ENCODE measurements at places on chromosomes 5 and 9.

DNA sequence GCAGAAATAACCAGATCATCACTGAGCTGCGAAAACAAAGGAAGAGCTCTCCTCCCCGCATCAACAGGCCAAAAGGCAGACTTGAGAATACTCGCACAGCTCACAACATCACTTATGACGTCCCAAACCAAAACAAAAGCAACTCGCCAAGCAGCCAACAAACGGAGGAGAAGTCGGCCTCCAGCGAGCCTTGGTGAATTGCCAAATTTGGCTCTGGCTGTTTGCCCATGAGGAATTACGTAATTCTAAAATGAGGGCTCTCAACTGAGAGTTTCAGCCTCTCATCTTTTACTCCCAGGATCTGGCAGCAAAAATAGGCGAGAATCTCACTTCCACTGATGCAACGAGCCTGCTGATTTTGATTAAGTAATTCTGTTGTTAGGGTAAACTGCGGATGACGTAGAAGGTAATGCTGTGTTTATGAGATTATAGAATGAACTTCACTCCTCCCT is 51.7 kb upstream of the SEMA6A start:
- peak; percentile 93 for DNase-seq

GRCh38 chr9:136404801-136405136 is 4.8 kb upstream of the SNAPC4 start:
- DNase-seq, result no peak

- DNase-seq, result no peak
Observed at GRCh38 chr5:2142456-2142954, 259.8 kb upstream of the IRX4 start.

GRCh38 chr5:16179511-16179935 is at the start of gene MARCHF11:
Gene MARCHF11, minus strand, starts transcription at chr5:16179791. Its CDS starts 216 bp downstream, at chr5:16179575.
- no peak for DNase-seq

GRCh38 chr5:96733771-96734500 is 71.8 kb downstream of the CAST start:
- DNase-seq, result no peak

DNA sequence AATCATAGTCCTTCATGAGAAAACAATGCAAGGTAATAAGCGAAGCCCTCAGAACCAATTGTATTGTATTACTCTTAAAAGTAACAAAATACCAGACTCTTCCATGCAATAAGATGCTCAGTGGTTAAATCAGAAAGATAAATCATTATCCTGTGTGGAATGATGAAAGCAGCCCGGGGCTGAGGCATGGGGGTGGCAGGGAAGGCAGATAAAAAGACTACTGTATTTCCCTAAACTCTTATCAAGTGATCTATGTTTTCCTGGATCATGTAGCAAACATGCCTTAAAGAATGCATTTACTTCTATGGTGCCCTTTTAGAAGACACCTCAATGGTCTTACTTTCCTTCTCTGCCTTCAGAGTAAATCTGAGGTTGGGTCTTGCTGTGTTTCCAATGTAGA is 105.6 kb upstream of the DAPK1 start:
- no peak for DNase-seq

GRCh38 chr9:5838884-5839571 is 6.1 kb upstream of the ERMP1 start:
- peak; percentile 92 for DNase-seq

All from stomach (tissue), 19 donors.